Right atrium auricular region (tissue), 2 donors: ENCODE measurements at places on chromosomes 2 and 18. TPM values are rescaled to one million over a fixed set of nuclear protein-coding genes. Genes with fewer than 3 reads are reported as not detected.

The TRAPPC8 gene
- 27.2 TPM for total RNA-seq

The GPR75 gene
- total RNA-seq = 1.3 TPM

The IL18R1 gene
- 1.9 TPM for total RNA-seq

The TIMM21 gene
- total RNA-seq = 56.5 TPM

The ARHGEF33 gene
- total RNA-seq = 0.24 TPM

The SGPP2 gene
- total RNA-seq = 2.1 TPM

The QPCT gene
- 10.1 TPM for total RNA-seq

The IL1RL1 gene
- 65.3 TPM for total RNA-seq

The ERBB4 gene
- total RNA-seq = 12.4 TPM

The TNFRSF11A gene
- total RNA-seq = 1.8 TPM

The C2orf72 gene
- total RNA-seq = not detected

The RNU2-63P gene
- total RNA-seq = not detected

The C2orf81 gene
- 0.94 TPM for total RNA-seq

The DYSF gene
- total RNA-seq = 52.1 TPM

The CAPN14 gene
- 0.22 TPM for total RNA-seq

The CDH7 gene
- not detected for total RNA-seq

The REG3G gene
- not detected for total RNA-seq

The IL1R2 gene
- 2.8 TPM for total RNA-seq

The MAL gene
- 8.7 TPM for total RNA-seq

The ABCG8 gene
- total RNA-seq = not detected

The TRABD2A gene
- 1.7 TPM for total RNA-seq

The MYCN gene
- 0.63 TPM for total RNA-seq

The IL36A gene
- not detected for total RNA-seq

The SNX17 gene
- total RNA-seq = 66.0 TPM

The GAL3ST2 gene
- total RNA-seq = 0.56 TPM

The IMP4 gene
- total RNA-seq = 86.9 TPM

The CELF4 gene
- 0.22 TPM for total RNA-seq

The PSMD14 gene
- 25.3 TPM for total RNA-seq

The MC4R gene
- not detected for total RNA-seq

The EGR4 gene
- not detected for total RNA-seq

The SIX3 gene
- not detected for total RNA-seq

The HOXD13 gene
- total RNA-seq = not detected

The CYRIA gene
- total RNA-seq = 1.7 TPM

The LCT gene
- not detected for total RNA-seq

The NETO1 gene
- not detected for total RNA-seq

The HOXD12 gene
- total RNA-seq = not detected
